ENCODE measurements at places on chromosomes 7 and 10.

- DNase-seq: no peak
These were observed 64.4 kb upstream of the EMX2 start for GRCh38 chr10:117477961-117478670.

DNA sequence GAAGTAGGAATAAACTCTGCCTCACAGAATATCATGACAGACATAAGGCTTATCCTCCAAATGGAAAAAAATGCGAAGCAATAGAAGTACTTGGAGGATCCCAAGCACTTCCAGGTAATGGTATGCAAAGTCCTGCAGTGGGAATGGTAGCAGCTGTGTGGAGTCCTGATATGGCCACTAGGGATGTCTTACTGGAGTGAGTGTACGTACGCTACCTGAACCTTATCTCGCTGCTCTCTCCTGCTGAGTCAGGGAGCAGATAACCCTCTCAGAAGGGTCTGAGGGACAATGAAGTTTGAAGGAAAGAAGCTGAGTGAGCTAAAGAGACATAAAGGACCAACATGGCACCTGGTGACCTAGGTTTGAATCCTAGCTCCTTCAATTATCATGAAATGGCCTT is 42.2 kb downstream of the CH25H start:
- DNase-seq: no peak

DNA sequence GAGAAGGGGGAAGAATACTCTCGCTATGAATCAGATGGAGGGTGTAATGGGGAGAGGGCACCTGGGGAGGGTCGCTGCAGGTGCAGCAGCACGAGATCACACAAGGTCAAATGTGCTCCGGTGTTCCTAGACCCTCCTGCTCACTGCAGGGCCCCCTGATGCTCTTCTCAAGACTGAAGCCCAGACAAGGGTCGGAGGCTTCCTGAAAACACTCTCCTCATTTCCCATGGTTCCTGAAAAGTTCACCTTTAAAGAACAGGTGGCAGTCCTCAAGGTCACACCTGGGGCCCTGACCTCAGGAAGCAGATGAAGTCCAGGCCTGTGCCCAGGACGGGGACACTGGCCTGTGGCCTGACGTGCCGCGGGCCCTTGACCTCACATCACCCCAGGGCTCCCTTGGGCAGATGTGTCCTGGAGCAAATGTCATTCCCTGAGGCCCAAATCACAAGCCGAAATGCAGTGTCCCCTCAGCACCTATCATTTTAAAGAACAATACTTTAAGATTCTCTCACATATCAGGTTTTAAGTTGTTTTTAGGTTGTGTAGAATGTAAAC is 289.8 kb downstream of the GLRX3 start:
- no peak for DNase-seq

GRCh38 chr7:23472046-23472445 is 1.8 kb upstream of the IGF2BP3 start:
- no peak for DNase-seq

GRCh38 chr10:124741922-124742412 is 2.2 kb downstream of the FAM53B start:
- no peak for DNase-seq

DNA sequence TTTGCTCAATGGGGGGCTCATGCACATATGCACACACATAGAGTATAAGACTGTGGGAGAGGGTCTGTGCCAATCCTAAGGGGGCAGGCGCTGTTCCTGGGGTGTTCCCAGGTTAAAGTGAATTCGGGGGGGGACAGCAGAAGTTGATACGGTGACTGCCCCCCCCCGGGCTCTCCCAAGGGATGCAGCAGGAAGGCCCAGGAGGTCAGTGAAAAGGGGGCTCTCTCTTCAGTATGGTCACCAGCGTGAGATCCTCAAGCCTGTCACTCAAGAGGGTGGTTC is 32.4 kb downstream of the SPDYE6 start:
- DNase-seq: no peak

- DNase-seq: no peak
These were observed 64.8 kb downstream of the ARMC3 start for GRCh38 chr10:22992621-22993020.

DNA sequence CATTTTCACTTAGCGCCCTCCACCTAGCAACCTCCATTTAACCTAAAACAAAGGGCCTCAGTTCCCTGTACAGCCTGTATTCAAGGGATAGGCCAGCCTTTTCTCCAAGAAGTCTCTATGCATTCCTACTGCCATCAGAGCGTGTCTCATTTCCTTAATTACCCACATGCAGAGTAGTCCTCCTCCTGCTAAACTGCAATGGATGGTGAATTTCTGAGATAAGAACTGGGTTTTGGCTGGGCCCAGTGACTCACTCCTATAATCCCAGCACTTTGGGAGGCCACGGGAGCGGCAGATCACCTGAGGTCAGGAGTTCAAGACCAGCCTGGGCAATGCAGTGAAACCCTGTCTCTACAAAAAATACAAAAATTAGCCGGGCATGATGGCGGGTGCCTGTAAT is 71.1 kb upstream of the GPR158 start:
- DNase-seq: no peak

DNA sequence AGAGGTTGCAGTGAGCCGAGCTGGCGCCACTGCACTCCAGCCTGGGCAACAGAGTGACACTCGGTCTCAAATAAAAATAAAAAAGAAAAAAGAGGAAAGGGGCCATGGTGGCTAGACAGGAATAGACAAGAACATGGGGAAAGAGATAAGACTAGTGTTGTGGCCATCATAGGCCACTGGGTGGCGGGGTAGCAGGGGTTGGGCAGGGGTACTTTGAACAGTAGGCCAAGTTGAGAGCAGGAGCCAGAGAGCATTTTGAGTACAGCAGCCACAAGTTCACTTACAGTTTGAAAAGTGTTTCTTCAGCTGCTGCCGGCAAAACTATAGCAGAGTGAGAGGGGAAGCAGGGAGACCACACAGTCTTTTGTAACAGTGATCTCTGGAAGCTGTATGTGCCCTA is 656.0 kb downstream of the CNTNAP2 start:
- no peak for DNase-seq

- no peak for DNase-seq
These were observed 161.2 kb downstream of the TAX1BP1 start for GRCh38 chr7:27901028-27901760.

GRCh38 chr7:123621707-123622106 is 20.1 kb downstream of the ASB15 start:
- no peak for DNase-seq

- no peak for DNase-seq
These were observed 21.4 kb upstream of the RSBN1L start for GRCh38 chr7:77674878-77675277.

Data from stimulated activated CD8-positive, alpha-beta memory T cell treated with anti-CD3 and anti-CD28 coated beads, Interleukin-12 subunit alpha, Interleukin-12 subunit beta, amount 100 ng/mL, for 4 hours (primary cell).